Stimulated activated naive CD8-positive, alpha-beta T cell treated with anti-CD3 and anti-CD28 coated beads, Interleukin-15, amount 100 ng/mL, for 72 hours (primary cell): ENCODE measurements at places on chromosomes 13 and 19.

- DNase-seq: no peak
Observed at GRCh38 chr19:35754370-35755130, 2.3 kb downstream of the HSPB6 start.

- DNase-seq: peak; percentile 43
Observed at GRCh38 chr19:6616011-6616410, 25.1 kb upstream of the CD70 start.

DNA sequence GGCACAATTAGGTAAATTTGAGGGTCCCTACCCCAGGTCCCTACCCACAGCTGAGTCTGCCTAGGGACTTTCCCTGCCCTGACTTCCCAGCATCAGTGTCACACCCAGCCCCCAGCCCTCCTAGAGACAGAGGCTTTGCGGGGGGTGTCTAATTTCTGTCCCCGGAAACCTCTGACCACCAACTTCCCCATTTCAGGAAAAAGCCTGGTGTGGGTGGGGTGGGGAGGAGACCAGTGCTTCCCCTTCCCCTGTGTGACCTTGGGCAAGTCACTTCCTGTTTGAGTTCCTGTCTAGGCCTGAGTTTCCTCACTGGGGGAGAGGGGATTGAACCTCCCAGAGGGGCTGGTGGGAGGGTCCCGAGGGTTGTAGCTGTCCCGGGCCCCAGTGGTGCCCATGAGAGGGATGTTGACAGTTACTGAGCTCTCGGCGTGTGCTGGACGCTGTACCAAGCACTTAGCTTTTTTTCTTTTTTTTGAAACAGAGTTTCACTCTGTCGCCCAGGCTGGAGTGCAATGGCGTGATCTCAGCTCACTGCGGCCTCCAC is 7.9 kb downstream of the VASP start:
- no peak for DNase-seq

- DNase-seq: no peak
Observed at GRCh38 chr13:33348366-33348765, 62.8 kb upstream of the STARD13 start.

GRCh38 chr19:13839130-13839937 is 37.6 kb upstream of the NANOS3 start:
- peak; percentile 93 for DNase-seq

GRCh38 chr13:41408121-41408520 is 49.2 kb upstream of the RGCC start:
- DNase-seq: no peak

DNA sequence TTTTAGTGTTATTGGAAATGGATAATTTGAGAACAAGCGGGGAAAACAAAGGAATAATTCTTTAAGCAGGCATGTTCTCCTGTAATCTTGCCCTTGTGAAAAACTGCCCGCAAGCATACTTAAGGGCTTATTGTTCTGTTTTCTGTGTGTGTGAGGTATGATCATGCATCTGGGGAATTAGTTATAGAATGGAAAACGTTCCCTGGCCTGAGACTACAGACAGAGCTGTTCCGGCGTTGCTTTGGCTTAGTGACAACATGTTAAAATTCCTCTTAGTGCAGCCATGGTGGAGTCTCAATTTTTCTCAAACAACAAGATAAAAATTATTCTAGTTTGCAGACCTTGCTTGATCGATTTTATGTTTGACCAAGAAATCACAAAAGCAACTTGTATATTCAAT is 560.2 kb upstream of the SPRY2 start:
- DNase-seq: no peak

- DNase-seq: no peak
Observed at GRCh38 chr13:26989957-26990713, 181.5 kb downstream of the USP12 start.

- peak; percentile 22 for DNase-seq
Observed at GRCh38 chr19:54707962-54708361, 16.3 kb upstream of the KIR3DL3 start.

GRCh38 chr13:60201286-60201685 is 37.6 kb upstream of the DIAPH3 start:
- no peak for DNase-seq

GRCh38 chr19:16470911-16471811 is 609 bp downstream of the EPS15L1 start:
- DNase-seq: peak; percentile 43

DNA sequence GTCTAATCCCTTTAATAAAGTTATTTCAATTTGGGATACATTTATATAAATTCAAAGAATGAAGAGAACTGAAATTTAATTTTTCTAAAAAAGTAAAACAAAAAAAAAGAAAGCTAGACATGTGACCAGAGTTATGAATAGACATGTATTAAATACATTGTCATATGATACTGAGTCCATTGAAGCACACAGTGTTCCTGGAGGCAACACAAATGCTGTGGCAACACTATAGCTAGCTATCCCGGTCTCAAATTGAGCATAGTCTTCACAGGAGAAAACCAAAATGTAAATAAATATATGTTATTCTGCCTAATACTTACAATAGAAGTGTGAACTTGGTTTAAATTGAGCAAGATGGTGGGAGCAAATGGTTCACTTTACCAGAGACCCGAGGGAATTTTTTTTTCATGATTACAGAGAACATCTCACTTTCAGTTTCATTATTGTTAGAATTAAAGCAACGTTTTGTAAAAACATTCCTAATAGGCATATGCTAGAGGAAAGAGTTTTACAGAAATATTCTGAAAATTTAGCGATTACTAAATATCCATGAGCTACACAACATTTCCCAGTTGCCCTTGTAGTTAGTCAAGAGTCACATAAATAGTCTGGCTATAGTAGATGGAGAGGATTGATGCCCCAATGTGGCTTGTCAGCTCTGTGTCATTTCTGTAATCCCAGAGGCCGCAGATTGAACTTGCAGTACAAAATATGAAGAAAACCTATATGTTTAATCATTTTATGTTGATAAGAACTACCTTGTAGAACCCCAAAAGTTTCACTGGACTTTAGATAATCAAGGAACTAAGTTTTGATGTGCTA is 775.7 kb upstream of the SPRY2 start:
- DNase-seq: no peak

- DNase-seq: no peak
Observed at GRCh38 chr13:33806470-33807248, 11.3 kb upstream of the RFC3 start.

- no peak for DNase-seq
Observed at GRCh38 chr13:34867590-34867989, 74.5 kb upstream of the NBEA start.

DNA sequence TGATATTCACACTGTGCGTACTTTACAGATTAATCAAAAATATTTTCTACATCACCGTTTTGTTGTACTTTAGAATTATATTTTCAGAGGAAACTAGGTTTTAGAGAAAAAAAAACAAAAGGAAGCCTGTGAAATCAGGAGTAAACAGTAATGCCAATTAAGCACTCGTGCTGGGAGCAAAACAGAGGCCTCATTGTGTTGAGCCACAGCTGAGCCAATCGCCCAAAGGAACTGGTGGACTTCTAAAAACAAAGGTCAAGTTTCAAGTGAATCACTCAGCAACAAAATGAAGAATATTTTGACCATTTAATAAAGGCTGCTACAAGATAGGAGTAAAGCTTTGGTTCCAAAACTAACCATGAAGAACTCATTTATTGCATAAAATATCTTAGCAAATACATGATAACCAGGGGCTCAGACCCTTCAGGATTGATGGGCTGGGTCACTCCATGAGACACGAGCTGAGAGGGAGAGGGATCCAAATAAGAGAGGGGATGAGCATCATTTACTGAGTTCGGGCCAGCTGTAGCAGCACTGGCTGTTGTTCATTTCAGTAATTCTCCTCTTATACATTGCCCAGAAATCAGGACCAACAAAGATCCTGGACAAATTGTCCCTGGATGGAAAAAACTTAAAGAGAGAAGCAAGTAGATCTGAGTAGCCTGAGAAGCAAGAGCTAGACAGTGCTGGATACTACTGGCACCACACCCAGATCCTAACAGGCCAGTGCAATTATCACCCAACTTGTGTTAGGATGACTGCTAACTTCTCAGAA is 8.3 kb upstream of the NALCN start:
- no peak for DNase-seq

DNA sequence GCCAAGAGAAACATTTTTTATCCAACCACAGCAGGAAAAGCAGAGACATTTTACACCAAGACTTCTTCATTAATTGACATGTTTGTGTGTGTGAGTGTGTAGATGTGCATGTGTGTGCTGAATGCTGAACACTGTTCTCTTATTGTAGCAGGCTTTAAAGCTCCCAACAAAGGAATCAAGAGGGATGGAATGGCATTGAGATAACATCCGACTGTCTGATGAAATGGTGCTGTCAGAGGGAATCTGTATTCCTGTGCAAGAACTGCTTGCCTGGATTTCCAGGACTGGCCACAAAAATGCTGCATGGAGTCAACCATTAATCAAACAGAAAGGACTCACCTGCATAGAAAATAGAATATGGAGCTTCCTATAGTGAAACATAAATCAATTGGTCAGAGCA is 354.0 kb downstream of the UQCRFS1 start:
- no peak for DNase-seq

- DNase-seq: no peak
Observed at GRCh38 chr19:55504252-55504603, 16.0 kb downstream of the SSC5D start.

DNA sequence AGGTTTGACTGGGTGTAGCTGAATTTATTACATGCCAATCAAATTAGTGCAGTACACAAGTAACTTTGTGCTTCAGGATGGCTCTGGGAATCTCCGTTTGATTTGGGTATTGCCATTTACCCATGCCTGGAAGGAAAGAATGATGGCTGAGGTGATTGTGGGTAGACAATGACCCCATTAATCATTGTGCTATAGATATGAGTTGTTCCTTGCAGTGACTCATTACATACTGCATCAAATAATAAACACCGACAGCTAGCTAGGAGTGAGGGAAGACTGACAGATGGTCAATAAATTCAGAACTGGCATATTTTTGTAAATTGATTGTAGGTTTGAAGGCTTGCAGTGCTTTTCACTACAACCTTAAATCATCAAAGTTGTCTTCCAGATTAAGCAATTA is 1069.5 kb downstream of the DIAPH3 start:
- DNase-seq: no peak

DNA sequence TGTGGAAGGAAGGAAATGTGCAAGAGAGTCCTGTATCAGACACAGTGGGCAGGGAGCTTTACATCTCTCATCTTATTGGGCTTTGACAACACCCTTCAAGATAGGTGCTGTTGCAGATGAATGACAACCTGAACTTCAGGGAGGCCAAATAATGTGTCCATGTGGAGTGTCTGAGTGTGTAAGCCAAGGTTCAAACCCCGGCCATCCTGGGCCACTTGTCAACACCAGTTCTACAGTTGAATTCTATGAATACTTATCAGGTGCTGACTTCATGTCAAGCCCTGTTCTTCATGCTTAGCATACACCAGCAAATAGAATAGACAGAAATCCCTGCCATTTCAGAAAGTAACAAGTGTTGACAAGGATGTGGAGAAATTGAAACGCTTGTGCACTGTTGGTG is 354.4 kb downstream of the KCNRG start:
- no peak for DNase-seq

DNA sequence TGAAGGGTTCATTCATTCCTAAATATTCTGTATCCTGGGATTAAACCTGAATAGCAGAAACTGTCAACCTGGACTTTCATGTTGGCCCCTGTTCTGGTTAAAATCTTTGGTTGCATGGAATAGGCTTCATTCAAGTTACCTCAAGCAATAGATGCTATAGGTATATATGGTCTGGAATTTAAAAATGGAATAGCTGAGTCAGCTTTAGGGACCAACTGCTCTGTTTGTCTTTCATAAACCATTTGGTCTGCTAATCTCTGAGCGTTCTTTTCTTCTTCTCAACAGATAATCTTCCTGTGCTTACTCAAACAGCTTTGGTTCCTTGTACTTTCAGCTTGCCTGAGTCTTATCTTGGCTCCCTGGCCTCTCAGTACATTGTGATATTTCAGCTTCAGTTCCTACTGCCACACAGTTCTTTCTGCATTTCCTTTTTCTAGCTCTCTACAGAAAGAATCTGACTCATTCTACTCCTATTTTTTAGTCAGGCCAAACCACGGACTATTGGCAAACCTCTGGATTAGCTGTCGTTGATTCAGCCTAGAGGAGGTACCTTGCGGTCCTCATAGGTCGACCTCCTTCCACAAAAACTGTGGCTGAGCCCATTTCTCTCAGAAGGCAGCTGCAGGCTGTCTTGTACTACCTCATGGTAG is 35.9 kb upstream of the MAB21L1 start:
- no peak for DNase-seq

DNA sequence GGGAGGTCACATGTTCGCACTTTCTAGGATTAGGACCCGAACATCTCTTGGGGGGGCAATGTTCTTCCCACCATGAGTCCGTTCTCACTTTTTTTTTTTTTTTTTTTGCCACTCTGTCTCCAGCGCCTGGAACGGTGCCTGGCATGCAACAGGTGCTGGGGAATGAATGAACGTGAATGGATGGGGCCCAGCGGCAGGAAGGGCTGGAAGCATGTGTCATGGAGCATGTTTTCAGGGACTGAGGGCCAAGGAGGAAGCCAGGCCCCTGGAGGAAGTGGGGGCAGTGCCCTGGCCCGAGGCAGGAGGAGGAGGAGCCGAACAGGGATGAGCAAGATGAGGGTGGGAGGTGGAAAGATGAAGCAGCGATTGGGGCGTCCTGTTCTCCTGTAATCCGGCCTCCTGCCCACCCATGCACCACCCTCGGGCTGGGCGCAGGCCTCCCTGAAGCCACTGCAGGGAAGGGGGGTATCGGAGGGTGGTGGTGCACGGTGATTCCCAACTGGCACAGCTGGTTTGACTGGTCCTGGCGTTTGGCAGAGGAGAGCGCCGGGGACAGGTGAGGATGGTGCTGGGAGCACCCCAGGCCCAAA is 8.8 kb upstream of the SULT2B1 start:
- DNase-seq: no peak

- no peak for DNase-seq
Observed at GRCh38 chr13:45807520-45808099, 43.9 kb downstream of the SIAH3 start.

- no peak for DNase-seq
Observed at GRCh38 chr13:114045113-114045735, 71.3 kb upstream of the C13orf46 start.

DNA sequence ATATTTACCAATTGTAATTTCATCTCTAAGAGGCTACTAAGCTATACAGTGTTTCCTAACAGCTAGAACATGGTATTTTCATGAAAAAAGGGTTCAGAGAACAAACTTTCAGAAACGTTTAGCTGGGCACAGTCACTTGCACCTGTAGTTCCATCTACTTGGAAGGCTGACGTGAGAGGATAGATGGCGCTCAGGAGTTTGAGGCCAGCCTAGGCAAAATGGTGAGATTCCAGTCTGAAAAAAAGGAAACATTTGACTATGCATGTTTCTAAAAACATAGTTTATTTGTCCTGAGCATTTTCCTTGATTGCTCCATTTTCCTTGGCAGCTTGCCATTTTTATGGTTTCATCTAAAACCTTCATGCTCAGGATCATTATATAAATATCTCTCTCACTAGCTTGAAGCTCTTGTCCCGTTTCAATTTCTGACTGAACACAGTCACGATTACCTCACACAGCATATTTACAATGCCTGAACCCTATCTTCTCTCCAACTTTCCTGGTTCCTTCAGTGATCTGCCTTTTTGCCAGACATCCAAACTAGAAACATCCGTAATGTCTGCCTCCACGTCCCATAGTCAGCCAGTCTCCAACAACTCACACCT is 200.8 kb downstream of the RGCC start:
- no peak for DNase-seq
